Stimulated activated CD8-positive, alpha-beta memory T cell treated with anti-CD3 and anti-CD28 coated beads, Interleukin-15, amount 100 ng/mL, for 4 hours (primary cell): ENCODE measurements at places on chromosomes 12 and 14.

DNA sequence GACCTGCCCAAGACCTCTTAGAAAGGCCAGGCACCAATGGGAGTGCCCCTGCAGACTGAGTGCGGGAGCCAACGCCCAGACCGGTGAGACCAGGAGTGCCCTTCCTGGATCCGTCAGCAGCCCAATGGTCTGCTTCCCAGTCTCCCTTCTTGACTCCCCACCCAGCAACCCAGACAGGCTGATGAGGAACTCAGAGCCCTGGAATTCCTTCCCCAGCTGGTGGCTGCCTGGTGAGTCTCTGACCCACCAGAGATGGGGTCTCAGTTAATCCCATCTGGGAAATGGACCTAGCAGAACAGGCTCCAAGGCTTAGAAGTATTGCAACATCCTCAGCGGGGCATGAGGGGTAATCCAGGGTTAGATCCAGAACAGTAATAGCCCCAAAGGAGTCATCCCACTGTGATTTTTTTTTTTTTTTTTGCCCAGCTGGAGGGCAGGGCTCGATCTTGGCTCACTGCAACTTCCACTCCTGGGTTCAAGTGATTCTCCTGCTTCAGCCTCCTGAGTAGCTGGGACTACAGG, 1.5 kb upstream of the RASAL1 start:
- DNase-seq, result no peak

DNA sequence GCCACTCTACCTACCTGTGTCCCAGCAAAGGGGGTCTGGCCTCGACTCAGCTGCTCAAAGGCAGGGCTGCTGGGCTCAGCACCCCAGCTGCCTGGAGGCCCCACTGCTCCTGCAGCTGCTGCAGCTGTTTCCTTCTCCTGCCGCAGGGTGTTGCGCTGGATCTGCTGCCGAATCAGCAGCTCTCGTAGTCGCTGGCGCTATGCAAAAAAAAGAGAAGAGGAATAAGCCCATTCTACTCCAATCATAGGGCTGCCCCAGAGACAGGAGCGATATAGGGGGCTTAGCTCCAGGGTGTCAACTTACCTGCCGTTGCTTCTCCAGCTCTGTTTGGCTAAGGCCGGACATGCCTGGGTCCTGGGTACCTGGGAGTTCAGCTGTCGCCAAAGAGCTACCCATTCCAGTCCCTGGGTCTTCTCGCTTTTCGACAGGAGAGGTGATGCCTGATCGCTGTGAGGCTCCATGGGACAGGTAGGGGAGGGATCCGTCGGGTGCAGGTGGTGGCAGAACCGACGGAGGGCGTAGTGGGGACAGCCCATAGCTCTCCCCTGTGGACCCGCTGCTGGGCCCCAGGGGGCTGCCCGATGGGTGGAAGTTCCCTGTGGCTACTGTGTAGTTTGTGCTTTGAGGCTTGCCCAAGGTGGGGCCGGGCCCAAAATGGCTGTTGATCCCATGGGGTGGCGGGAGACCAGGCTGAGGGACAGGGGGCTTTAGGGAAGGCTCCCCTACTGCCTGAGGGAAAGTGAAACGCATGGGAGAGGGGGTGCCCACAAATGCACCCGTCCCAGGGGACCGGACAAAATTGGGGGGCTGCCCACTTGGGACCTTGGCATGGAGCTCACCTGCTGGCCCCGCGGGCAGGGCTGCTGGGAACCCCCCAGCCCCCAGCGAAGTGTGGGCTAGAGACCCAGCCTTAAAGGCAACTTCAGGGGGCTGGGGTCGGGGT, 20.9 kb downstream of the KMT2D start:
- DNase-seq, result no peak

GRCh38 chr14:103124501-103125001, 1.3 kb downstream of the TNFAIP2 start:
- DNase-seq, result no peak

DNA sequence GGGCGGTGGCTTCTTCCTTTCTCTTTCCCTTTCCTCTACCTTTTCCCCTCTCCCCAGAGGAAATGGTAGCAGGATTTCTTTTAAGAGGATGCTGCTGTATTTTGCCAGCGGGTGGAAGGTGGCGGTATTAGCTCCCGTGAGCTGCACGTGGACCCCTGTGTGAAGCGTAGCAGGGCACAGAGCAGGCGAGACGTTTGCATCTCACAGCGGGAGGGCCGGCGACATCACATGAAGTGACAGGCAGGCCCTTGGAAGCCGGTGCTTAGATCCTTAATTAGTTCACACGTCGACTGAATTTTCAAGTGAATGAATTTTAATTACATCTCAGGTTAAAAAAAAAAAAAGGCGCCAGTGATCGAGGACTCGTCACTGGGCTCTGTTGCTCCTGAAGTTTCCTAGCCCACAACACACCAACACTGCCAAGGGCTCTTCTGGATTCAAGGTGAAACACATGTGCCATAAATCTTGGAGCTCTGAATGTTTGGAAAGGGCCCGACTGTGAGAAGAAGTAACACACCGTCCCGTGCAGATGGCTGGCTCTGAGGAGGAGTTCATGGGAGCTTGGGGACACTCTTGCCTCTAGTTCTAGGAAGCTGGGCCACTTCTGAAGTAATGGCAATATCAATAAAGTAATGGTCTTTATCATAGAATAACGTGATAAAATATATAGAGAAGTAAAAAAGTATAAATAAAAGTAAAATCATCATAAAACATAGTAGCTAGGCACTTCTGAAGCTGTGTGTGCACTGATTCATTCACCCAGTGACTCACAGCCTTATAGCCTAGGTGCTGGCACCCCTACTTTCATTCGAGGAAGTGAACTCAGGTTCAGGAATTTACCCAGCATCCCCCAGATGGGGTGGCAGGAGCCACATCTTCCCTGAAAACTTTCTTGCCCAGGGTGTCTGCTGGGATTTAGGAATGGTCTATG, 75.3 kb downstream of the AACS start:
- DNase-seq, result no peak

DNA sequence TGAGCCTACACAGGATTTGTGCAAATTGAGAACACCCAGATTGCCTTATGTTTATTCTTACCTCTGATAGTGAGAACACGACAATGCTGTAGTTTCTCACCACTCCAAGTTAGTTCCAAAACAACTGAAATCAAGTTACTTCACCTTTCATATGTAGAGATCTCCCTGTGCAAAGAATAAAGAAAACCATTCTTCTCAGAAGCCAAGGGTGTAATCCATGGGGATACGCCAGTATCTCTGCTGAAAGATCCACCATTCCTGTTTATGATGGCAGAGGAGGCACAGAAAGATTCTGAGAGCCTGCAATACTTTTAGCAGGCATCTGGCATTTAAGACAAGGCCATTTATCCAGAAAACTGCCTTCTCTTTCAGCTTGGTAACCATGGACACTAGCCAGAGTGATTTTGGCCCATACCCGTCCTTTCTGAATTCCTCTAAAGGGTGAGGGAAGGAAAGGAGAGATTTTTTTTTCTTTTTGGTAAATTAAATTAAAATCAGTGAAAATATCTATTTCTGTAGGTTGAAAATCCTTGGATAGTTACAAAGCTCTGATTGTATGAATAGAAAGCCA, 355.4 kb upstream of the FAR2 start:
- DNase-seq, result no peak
